ENCODE measurements at places on chromosomes 3 and 15.

DNA sequence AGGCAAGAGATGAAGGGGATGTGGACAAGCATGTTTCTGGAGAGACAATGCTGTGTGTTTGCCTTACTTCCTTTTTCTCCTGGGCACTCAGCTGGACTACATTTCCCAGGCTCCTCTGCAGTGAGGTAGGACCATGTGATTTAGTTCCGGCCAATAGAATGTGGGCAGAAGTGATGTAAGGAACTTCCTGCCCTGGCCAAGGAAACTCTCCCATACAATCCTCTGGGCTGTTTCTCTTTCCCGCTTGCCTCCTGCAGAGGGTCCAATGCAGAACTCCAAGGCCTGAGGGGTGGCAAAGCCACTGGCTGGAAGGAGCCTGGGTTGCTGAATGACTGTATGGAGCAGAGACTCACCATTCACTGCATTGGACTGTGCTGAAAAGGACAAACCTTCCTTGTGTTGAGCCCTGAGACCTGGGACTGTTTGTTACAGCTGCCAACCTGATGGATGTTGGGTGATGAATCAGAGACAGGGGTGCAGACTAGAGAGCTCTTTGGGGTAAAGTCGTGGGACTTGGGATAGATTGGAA, 82.7 kb upstream of the SLC6A6 start:
- no peak for DNase-seq

DNA sequence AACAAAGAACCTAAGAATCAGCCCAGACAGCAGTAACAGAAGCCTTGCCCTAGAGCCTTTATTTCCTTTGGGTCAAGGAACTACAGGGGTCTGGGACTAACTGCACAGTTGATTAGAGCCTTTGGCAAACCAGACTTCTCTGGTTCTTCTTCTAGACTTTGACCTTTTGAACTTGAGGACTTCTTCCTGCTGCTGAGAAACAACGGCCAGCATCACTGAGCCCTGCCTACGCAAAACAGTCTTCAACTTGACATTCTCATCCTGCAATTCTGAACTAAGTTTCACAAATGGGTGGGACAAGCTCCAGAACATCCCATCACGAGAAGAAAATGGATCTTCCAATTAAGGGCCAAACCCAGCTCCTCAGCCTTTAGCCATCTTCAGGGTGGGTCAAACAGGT, 31.4 kb downstream of the CMTM6 start:
- DNase-seq = no peak

- no peak for DNase-seq
Measured at GRCh38 chr3:195704433-195704999, 16.3 kb upstream of the MUC20 start.

GRCh38 chr3:57793737-57794187, 37.7 kb downstream of the SLMAP start:
- DNase-seq = no peak

DNA sequence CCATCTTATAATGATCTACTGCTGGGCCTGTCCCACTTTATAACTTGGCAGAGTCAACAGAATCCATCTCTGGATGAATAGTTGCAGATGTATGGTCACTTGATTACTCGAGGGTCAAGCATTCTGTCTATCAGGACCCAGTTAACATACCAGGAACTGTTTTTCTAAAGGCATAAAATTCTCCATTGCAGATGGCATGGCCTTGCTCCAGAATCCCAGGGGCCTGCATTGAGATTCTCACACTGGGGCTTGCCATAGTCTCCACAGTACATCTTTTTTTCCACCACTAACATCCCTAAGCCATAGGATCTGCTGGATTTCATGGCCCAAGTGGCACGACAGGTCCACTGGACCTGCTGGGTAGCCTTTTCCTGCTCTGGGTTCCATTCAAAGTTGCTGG, 68.5 kb upstream of the CACNA1D start:
- no peak for DNase-seq

- no peak for DNase-seq
Measured at GRCh38 chr3:81658322-81658997, 103.0 kb downstream of the GBE1 start.

- no peak for DNase-seq
Measured at GRCh38 chr15:81896356-81896755, 149.5 kb downstream of the MEX3B start.

DNA sequence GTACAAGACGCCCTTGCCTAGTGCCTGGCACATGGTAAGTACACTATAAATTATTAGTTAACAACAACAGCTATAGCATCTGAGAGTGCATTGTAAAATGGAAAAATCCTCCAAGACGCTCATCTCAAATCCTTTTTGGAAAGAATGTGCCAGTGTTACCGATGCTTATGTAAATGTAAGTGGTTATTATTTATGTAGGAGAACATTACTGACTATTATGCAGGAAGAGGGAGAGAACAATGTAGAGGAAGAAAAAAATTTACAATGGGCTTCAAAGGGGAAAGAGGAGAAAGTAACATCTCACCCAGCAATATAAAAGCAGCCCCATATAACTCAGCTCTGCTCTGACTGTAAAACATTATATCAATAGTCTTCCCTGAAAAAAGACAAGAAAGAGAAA, 155.3 kb upstream of the LPP start:
- no peak for DNase-seq

GRCh38 chr3:10935028-10935427, 57.5 kb upstream of the SLC6A1 start:
- DNase-seq = no peak

Data from stimulated activated CD4-positive, alpha-beta T cell treated with anti-CD3 and anti-CD28 coated beads, TNF-alpha, amount 100 ng/mL, for 1 hour (primary cell).